ENCODE measurements at places on chromosomes 1 and 21. TPM values are rescaled to one million over a fixed set of nuclear protein-coding genes. Genes with fewer than 3 reads are reported as not detected.

DNA sequence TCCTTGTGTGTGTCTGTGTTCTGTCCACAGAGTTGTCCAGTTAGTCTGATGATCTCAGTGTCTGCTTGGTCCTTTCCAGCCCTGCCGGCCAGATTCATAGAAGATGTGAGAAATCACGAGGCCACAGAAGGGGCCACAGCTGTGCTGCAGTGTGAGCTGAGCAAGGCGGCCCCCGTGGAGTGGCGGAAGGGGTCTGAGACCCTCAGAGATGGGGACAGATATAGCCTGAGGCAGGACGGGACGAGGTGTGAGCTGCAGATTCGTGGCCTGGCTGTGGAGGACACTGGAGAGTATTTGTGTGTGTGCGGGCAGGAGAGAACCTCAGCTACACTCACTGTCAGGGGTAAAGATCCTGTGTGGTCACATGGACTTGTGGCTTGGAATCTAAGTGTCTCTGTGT is 95.8 kb downstream of the OBSCN start:
- no peak for DNase-seq

AMIGO1 gene
- 2.7 TPM for total RNA-seq

ZNF593OS gene
- not detected for total RNA-seq

DNA sequence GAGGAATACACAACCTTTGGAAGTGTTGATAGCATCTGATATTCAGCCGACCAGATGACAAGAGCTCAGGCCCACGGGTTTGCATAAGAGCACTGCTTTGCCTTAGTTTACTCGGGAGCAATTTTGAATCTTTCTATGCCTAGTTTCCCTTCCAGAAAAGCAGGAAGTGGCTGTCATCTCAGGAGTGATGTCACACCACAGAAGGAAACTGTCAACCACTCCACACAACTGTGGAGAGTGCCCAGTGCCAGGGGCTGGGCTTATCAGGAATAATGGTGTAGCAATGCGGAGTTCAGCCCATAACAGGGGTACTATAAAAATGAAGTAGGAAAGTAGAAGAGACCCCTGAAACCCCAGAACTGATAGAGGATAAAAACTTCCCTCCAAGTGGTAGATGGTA is 28.4 kb downstream of the NTPCR start:
- no peak for DNase-seq

CAP1 gene
- 560 TPM for total RNA-seq

DNA sequence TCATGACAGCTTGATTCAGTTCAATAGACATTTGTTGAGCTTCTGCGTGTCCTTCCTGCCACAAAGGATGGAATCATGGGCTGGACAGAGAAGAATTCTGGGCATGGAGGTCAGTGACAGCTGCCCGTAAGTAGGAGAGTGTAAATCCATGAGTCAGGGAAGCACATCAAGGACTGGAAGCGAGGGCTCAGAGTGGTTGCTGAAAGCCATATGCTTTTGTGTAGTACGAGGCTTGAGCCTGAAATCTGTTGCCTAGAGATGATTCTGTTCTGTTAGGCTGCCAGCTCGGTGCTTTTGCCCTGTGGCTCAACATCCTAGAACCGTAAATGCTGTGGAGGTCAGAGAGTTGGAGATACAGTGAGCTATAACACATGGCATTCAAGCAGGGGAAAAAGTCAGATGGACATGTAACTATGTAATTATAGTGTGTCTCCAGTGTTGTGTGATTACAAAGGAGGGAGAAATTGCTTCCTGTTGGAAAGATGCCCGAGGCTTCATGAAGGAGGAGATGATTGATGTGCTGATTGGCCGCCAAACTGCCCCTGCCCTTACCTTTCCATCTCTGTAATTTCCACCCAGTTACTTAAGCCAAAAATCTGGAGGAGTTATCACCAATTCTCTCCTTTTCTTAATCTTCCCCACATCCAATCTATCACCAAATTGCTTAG is 92.8 kb upstream of the CACNA1E start:
- DNase-seq: no peak

RGS2 gene
- total RNA-seq: 0.43 TPM

GRCh38 chr1:88673446-88673845 is 10.6 kb upstream of the PKN2 start:
- peak; percentile 27 for DNase-seq

- DNase-seq: peak; percentile 46
Measured at GRCh38 chr1:113118266-113118665, 45.3 kb downstream of the LRIG2 start.

GRCh38 chr1:40708750-40709099 is 17.2 kb downstream of the NFYC start:
- peak; percentile 89 for DNase-seq

GRCh38 chr1:82818586-82818985 is 1017.9 kb downstream of the ADGRL2 start:
- no peak for DNase-seq

GRCh38 chr1:82837766-82838465 is 1037.2 kb downstream of the ADGRL2 start:
- DNase-seq: peak; percentile 72

DNA sequence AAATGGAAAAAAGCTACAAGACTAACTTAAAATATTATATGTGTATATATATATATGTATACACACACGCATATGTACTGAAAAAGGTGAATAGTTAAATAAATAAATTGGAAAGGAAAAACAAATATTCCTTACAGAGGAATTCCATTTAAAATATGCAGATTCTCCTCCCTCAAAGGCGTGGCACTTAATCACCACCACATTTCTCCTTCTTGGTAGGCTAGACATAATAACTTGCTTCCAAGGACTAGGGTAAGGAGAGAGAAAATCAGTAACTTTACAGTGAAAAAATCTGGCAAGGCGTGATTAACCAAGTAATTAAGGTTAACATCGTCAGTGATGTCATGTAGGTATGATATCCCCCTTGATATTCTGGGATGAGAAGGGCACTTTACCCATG is 84.0 kb upstream of the USP25 start:
- no peak for DNase-seq

DNA sequence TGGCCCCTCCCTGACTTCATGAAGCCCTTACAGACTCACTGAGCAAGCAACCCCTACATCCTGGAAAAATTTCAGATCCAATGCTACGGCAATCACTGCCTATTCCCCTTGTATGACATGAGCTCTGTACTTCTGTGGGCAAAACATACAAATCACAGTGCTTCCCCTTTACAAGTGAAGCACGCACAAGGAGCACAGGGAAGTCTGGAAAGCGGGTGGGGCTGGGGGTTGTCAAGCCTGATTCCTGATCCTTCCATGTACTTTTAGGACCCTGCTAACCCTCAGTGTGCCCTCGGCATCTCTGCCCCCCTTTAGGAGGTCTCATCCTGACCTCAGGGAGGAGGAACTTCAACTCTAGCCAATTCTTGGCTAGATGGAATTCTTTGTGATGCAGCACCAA is 405.7 kb upstream of the POU3F1 start:
- DNase-seq: no peak

KLHL17 gene
- 23.3 TPM for total RNA-seq

ANGPTL3 gene
- total RNA-seq: not detected

- DNase-seq: peak; percentile 56
Measured at GRCh38 chr1:66354311-66355201, 179.4 kb upstream of the SGIP1 start.

GRCh38 chr1:98059620-98060019 is 138.8 kb upstream of the DPYD start:
- no peak for DNase-seq

TMEM125 gene
- not detected for total RNA-seq

DNA sequence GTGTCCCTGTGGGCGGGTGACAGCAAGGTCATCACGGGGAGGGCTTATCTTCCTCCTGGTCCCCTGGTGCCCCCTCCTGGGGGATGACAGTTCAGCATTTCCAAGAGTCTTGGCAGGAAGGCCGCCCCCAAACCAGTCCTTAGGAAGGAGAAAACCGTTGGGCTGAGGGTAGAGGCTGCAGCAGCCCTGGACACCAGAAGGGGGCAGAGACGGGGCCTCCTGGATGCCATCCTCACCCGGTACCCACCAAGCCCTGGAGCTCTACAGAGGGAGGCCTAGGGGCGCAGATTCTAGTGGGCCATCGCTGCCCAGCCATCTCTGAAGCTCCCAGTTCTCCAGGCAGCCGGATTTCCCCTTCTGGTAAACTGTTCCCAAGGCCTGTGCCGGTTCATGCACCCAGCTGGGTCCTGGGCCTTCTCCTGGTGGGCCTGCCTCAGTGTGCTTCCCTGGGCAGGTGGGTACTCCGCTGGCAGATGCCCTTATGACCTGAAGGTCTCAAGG is 14.8 kb upstream of the ZNF669 start:
- peak; percentile 66 for DNase-seq

GRCh38 chr21:45769896-45770295 is 126.4 kb downstream of the PCBP3 start:
- no peak for DNase-seq

MYOCOS gene
- not detected for total RNA-seq

GRCh38 chr1:211619033-211619996 is 40.4 kb upstream of the SLC30A1 start:
- DNase-seq: no peak

DNA sequence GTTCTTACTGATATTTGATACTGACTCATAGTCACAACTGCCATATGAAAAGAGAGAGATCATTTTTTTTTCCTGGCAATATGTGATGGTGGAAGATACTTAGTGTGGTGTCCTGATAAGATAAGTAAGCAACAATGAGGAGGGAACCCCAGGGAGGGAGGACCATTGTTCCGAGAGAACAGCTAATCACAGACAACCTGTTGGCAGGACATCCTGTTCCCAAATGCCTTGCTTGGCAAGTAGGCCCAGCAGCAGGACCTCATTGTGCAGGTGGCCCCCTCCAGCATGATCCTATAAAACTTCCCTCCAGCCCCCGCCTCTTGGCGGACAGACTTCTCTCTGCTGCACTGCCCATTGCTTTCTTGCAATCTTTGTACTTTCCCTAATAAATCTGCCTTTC is 329.4 kb upstream of the CHRM3 start:
- DNase-seq: no peak

FAAP20 gene
- total RNA-seq: 33.4 TPM

DNA sequence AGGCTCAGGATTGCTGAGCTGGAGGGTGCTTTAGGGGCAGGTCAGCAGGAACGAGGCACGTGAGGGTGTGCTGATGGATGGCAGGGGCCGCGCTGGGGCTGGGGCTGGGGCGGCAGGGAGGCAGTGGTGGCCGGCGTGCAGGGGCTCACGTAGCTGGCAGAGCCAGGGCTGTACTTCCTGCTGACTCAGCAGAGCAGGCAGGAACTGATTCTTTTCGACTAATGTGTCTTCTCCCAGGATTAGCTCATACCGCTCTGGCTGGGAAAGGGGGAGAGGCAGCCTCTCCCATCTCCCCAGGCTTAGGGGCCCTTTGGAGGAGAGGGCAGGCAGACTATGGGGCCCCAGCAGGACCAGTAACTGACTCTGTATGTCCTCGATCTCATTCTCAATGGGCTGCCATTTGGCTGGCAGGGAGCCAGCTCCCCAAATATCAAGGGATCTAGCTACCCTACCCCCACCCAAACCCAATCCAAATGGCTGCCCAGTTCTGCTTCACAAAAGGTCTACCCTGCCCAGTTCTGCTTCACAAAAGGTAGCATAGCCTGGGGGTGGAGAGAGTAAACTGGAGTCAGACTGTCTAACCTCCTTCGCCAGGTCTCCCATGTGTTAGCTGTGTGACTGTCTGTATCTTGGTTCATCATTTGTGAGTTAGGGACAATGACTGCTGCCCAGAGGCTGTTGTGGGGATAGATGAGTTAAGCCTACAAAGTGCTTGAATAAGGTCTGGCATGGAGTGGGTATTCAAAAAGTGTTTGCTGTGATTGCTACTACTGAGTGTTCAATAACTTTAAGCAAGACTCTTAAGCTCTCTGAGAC is 100.1 kb upstream of the SLC2A1 start:
- peak; percentile 55 for DNase-seq

GRCh38 chr1:114010433-114011184 is 31.3 kb downstream of the OLFML3 start:
- no peak for DNase-seq

DNA sequence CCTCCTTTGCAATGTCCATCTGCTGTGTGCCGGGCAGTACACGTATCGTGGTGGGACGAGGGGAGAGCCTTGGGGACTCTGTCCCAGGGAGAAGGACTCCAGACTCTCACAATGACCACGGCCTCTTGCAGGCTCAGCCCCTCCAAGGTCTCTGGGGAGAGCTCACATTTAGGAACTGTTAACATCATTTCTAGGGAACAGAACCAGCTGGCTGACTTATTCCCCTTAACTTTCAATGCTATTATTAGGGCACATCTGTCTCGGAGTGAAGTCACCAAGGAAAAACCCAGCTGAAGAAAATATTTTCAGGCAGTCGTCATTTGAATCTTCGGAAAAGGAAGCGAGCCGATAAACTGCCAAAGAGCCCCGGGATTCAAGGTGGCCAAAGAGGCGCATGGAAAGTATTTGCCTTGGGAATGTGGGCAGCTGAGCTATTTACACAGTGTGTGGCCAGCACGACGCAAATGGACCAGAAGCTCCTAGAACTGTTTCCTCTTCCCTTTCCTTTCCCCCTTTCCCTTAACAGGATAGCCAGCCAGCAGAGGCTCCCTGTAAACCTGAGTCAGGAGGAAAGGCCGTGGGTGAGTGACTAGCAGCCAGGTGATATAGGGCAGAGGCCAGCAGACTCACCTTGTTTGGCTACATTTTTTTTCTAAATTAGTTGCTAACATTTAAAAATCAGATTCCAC is 74.5 kb downstream of the ITPKB start:
- peak; percentile 91 for DNase-seq

- no peak for DNase-seq
Measured at GRCh38 chr1:37068897-37069296, 34.6 kb upstream of the GRIK3 start.

GRCh38 chr1:115190540-115191170 is 101.4 kb upstream of the TSPAN2 start:
- DNase-seq: peak; percentile 36

C1orf167 gene
- total RNA-seq: not detected

HIVEP3 gene
- 1.7 TPM for total RNA-seq

DNA sequence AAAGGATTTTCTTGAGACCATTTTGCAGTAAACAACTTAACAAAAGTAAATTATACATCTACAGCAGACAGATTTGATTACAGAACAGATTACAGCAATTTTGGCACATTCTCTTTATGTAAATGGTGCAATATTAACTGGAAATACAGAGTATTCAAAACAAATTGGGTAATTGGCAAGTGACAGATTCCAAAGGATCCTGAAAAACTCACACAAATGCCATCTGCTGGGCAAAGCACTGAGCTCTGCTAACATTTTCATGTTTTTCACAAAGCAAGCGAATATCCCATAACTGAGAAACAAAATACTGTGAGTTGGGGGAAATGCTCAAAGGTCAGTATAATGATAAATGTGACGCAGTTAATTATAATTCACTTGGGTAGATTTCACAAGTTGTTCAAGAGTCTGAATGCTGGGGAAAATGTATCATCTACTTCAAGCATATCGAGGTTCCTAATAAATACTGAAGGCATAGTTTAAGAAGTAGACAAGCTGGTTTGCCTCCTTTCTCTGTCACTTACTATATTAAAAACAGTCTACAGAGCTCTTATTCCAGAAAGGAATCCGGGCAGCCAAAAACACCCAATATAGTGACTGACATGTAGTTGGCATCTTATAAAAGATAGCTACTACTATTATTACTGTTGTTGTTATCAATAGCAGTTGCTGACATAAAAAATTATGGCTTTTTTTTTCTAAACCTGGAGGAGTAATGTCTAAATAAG is 75.8 kb upstream of the SDC3 start:
- peak; percentile 44 for DNase-seq
